NCI-H748 treated with DMSO at 0.1 percent for 48 hours (cell line): ENCODE measurements at places on chromosomes 16 and 17.
A peak's percentile ranks its signal among the peaks of the same experiment; 100 is the strongest.

- DNase-seq = no peak
Measured at GRCh38 chr16:86306811-86307513, 203.4 kb upstream of the FOXF1 start.

DNA sequence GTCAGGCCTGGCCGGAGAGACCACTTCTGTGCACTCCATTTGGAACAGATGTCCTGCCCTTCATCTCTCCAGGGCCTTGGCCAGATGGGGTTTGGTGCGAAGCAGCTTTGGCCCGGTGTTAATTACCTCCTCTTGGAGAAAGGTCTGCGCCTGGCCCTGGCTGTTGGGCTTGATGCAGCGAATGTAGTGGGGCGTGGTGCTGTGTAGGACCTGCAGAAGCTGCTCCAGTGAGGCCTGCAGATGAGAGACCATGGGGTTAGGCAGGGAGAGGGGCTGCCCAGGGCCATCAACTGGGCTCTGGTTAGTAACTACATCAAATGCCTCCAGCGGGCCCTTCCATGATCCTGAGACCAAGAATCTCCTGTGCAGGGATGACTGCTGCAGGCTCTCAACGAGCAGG is 18.7 kb downstream of the ZNHIT3 start:
- no peak for DNase-seq

DNA sequence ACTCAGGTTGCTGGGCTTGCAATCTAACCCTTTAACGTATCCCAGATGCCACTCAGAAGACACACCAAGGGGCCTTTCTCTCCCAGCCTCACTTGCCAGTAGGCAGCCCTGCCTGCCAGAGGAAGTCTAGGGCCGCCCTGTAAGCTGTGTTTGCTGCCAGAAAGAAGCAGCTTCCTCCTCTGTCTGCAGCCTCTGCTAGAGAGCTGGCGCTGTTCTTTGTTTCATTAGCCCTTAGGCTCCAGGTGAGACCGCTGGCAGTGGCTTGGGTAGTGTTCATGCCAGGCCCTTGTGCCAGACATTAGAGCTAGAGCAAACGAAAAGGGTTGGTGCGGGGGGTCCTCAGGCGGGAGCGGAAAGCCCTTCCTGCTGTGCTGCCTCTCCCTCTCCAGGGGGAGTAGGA is 8.9 kb downstream of the CTRL start:
- no peak for DNase-seq

GRCh38 chr16:87963400-87963799 is 12.2 kb downstream of the BANP start:
- DNase-seq = no peak

DNA sequence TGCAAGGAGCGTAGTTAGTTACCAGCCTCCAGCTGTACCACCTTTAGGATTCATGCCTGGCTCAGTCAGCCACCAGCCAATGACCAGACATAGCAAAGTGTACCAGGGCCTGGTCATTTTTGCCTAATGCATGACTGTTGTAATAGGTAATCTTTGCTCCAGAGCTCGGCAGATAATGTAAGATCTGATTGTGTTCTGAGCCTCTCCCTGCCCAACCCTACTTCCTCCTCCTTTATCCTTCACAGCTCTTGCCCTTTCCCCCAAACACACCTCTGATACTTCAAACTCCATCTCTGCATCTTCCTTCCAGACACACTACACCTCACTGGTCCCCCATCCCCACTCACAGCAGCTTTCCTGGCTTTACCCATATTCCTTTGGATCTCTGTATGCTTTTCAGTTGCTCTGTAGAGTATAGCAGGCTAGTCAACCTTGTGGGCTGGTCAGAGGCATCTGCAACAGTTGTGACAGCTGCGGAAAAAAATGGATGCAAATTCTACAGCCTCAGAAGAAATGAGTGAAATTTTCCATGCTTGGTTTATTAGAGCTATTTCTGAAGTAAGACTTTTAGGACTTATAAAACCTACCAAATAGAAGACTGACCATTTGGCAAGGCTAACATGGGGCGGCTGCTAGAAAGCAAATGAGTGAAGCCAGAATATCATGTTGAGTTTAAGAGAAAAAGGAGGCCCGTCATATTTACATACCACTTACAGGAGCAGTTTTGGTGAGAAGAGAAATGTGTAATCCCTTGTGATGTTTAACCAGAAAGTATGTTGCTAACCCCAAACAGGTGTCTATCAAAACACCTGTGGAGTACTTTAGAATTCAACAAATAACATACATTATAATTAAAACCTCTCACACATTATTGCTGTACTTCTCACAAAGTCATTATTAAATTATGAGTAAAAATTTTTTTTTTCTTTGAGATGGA is 19.9 kb upstream of the C16orf87 start:
- DNase-seq = no peak

DNA sequence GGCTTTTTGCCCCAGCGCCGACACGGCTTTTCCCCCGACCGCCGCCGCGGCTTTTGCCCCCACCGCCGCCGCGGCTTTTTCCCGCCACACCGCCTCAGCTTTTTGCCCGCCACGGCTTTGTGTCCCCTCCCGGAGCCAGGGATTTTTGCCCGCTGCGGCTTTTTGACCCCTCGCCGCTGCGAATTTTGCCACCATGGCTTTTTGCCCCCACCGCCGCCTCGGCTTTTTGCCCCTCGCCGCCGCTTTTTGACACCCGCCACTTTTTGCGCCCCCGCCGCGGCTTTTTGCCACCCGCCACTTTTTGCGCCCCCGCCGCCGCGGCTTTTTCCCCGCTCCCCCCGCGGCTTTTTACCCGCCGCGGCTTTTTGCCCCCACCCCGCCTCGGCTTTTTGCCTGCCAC is 1342.5 kb downstream of the TP53TG3F start:
- no peak for DNase-seq

- no peak for DNase-seq
Measured at GRCh38 chr17:27269974-27270373, 23.9 kb upstream of the WSB1 start.

- no peak for DNase-seq
Measured at GRCh38 chr17:37413875-37414519, 7.3 kb downstream of the TADA2A start.

GRCh38 chr16:56190677-56191155 is 573 bp upstream of the GNAO1 start:
- no peak for DNase-seq

GRCh38 chr17:28416703-28417311 is 10.8 kb upstream of the SLC46A1 start:
- peak; percentile 89 for DNase-seq

- DNase-seq = no peak
Measured at GRCh38 chr17:2071455-2072281, 16.8 kb downstream of the HIC1 start.

DNA sequence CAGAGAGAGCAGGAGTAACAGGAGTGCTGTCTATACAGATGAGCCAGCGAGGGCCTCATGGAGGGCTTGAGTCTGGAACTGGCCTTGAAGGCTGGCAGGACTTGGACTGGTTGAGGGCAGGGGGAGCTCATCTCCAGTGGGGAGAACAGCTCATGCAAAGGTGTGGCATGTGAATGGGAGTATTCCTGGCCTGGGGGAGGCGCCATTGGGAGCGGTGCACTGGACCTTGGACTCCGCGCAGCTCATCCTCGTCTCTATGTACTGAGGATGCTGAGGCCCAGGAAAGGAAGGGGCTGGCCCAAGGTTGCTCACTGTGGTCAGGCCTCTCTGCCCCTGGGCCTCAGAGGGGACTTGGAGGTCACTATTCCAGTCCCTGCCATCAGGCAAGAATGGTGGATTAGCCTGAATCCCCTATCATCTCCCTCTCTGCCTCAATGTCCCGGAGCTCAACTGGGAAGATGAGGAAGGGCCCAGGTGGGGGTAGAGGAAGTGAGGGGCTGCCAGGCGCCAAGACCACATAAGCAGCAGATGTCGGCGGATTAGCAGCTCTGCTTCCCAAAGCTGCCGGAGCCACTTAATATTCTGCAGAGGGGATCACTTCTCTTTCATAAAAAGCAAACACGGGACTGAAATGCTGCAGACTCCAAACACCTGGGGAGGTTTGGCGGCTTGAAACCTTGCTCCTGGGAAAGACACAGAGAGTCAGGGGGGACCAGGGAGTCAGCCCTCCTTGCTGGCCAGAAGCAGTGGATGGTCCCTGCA is 88.9 kb downstream of the SDK2 start:
- no peak for DNase-seq

GRCh38 chr16:66088681-66089080 is 277.8 kb upstream of the CDH5 start:
- no peak for DNase-seq

DNA sequence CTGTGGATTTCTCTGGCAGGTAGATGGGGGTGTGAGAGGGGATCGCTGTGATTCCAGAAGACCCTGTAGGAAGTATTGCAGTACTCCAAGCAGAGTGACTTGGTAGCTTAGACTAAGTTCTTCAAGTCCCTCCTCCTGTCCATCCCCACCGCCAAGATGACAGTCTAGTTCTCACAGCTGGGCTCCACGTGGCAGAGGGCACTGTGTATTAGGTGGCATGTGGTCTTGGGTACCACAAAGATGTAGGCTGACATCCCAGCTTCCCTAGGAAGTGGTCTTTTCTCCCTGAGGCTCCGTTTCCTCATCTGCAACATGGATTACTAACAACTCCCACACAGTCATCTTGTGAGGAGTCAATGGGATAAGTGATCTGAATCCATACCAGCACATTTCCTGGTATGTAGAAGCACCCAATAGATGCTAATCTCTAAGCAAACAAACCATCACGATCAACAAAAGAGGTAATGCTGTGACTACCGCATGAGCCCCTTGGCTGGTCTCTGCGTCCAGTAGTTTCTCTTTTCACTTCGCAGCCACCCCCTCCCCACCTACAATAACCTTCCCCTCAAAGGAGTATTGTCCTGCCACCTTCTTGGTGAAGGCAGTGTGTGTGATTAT is 349.1 kb upstream of the EEF2KMT start:
- no peak for DNase-seq

GRCh38 chr16:51151961-51152663 is 1.0 kb upstream of the SALL1 start:
- DNase-seq = peak; percentile 26
